NCI-H510A (cell line): ENCODE measurements at places on chromosomes 2 and 18.

- no peak for DNase-seq
Observed at GRCh38 chr2:147110317-147110716, 734.5 kb upstream of the ACVR2A start.

DNA sequence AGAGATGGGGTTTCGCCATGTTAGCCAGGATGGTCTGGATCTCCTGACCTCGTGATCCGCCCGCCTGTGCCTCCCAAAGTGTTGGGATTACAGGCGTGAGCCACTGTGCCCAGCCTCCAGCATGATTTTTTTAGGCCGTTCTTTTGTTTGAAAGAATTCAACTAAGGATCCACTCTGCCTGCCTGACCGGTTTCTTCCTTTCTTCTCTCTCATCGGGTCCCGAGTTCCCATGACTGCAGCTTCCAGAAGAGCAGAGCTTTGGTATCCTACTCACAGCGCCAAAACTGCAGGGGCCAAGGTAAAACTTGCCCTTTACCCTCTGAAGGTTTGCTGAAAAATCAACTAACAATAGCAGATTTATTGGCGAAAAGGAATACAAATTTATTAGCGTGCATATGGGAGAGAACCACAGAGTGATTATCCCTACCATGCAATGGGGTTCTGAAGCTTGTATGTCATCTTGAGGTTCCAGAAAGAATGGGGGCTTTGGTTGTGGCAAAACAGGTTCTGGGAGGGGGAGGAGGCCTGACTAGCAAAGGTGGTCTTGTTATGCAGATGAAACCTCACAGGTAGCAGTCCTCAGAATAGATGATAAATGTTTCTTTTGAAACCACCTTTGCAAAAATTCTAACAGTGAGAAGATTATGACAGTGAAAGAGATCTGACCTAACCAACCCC, 87.0 kb upstream of the MSH6 start:
- no peak for DNase-seq

DNA sequence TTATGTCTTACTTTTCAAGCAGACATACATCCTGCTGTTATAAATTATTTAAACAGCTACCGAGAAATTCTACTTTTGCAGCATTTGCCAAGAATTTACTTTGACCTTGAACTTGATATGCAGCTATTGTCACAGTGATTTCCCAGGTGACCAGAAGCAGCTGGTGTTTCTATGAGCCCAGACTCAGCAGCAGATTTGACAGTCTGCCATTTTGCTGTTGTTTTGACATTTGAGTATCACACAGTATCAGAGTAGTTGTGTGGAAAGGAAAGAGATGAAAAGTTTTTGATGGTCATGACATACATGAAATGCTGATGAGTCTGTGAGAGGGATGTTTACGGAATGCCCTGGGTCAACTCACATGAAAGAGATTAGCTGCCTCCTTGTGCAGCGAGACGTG, 6.6 kb upstream of the CCDC195 start:
- DNase-seq = no peak

DNA sequence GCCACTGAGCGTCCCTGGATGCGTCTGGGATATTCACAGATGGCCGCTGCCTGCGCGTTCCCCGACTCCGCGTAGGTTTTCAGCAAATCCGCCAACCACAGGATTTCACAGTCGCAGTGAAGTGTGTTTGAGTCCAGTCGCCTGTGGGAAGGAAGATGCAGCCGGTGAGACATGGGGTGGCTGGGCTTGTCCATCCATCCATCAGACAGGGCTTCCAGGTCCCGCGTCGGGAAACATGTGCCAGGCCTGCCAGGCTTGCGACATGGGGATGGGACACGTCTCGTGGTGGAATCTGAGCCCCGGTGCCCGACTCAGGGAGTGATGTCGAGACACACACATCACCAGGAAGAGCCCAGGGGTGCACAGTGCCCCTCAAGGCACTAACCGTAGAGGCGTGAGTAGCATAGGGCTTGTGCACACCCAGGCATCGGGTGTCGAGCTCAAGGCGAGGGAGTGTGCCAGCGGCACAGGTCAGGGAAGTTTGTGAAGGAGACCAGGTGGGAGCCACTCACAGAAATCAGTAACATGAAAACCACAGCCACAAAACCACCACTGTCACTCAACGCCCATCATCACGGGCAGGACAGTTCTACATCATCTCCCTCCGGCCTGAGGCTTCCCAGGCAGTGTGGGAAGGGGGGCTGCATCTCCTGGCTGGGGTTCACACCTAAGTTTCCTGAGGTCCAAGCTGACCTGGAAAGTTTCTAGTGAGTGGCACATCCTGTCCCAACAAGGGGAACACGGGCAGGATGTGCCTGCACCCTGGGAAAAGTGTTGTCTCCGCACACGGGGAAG, 63.9 kb downstream of the PXDN start:
- DNase-seq = no peak

DNA sequence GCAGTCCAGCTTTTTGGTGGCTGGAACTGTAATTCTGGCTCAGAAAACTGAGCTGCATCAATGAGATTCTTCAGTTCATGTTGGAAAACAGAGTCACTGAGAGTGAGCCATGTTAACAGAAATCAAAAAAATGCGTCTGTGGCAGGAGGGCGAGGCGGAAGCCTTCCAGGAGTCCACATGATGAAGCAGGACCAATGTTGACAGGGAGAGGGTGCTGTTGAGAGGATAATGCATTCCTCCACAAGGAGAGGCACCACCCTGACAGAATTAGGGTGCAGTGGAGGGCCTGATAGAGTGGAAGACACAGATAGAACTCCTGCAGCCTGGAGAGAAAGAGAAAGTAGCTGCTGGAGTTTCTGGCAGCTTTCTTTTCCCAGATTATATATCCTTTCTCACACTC, 111.5 kb downstream of the MGAT5 start:
- no peak for DNase-seq

DNA sequence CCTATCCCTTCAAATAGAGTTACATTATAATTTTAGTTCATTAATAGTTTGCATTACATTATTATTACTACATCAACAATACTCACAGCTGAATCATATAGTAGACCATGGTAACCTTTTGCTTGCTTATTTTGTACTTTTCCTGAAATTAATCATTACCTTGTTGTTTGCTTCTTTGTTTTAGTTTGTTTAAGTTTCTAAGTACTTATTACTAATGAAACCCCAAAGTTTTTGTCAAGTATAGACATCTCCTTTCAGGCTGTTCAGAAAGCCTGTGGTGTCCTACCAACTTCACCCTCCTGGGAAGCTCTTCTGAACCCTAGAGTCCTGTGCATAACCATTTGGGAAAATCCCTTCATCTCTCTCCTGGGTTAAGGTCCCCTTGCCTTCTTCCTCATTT, 43.5 kb upstream of the LAPTM4A start:
- DNase-seq = no peak

GRCh38 chr2:50491541-50492476, 540.1 kb downstream of the NRXN1 start:
- no peak for DNase-seq

GRCh38 chr18:51857989-51858388, 482.0 kb upstream of the DCC start:
- no peak for DNase-seq

- no peak for DNase-seq
Observed at GRCh38 chr18:40447820-40448219, 1507.2 kb upstream of the PIK3C3 start.

DNA sequence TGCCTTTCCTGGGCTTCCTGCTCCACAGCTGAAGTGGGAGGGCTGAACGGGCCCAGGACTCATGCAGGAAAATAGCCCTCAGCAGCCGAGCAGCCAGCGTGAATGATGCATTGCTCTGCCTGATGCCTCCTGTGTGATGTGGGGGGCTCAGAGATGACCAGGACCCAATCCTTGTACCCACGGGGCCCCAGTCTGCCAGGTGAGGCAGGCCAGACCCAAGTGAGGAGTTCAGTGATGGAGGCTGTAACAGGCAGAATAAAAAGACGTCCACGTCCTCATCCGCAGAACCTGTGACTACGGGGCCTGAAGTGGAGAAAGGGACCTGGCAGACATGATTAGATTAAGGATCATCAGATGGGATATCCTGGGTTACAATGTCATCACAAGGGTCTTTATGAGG, 194.9 kb upstream of the HDAC4 start:
- DNase-seq = no peak

- DNase-seq = no peak
Observed at GRCh38 chr2:190982262-190983034, 31.5 kb downstream of the STAT1 start.

DNA sequence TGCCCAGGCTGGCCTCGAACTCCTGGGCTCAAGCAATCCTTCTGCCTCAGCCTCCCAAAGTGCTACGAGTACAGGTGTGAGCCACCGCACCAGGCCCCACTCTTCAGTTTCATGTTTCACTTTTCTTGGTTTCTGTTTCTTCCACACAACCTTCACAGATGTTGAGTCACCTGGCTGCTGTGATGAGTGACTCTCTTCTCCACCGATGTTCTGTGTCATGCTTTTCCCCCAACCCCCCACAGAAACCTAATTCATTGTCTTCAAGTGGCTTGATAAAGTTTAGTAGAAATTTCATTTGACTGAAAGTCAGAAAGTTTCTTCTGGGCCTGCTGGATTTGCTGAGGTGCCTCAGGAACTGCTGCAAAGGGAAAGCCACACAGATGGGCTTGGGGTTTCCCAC, 78.5 kb downstream of the SPHKAP start:
- DNase-seq = no peak
